BJ (cell line): ENCODE measurements at places on chromosomes 1 and 21. TPM values are rescaled to one million over a fixed set of nuclear protein-coding genes. Genes with fewer than 3 reads are reported as not detected.

Gene AUNIP
- polyA plus RNA-seq: 1.4 and 2.8 TPM in 2 replicates

Gene GUK1
- 282 and 373 TPM in 2 replicates for polyA plus RNA-seq

Gene ADAM30
- polyA plus RNA-seq: not detected in 2 replicates

Gene SMIM1
- 1.0 TPM in 2 replicates for polyA plus RNA-seq

Gene MXRA8
- polyA plus RNA-seq: 427 and 702 TPM in 2 replicates

Gene CD53
- not detected in 2 replicates for polyA plus RNA-seq
